ENCODE measurements at places on chromosomes 7 and 10.

DNA sequence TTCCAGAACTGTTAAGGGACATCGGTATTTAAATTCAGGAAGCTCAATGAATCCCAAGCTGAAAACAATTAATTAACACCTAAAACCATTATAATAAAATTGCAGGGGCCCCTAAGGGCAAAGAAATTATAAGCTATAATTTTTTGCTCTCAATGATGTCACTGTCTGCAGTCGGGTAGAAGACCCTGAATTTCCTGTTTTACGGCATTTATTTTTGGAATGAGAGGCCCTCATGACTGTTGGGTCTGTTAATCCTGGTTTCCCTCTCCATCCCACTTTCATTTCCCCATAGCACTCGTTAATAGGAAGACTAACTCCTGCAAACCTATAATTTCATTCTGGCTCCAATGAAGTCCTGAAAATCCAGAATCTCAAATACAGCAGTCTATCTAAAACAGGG is 25.8 kb upstream of the GPR37 start:
- DNase-seq: no peak

DNA sequence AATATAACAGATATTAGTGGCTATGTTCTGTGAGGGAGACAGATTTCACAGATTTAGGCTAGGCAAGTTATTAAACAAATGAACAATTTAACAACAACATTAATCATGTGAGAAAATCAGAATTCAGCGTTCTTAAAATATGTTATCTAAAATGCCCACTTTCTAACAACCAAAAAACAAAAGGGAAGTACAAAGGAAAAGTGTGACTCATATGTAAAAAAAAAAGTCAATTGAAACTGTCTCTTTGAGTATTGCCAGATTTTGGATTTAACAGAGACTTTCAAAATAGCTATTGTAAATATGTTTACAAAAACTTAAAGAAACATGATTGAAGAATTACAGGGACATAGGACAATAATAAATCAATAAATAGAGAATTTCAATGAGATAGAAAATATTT is 34.8 kb upstream of the ARHGAP22 start:
- DNase-seq: no peak

DNA sequence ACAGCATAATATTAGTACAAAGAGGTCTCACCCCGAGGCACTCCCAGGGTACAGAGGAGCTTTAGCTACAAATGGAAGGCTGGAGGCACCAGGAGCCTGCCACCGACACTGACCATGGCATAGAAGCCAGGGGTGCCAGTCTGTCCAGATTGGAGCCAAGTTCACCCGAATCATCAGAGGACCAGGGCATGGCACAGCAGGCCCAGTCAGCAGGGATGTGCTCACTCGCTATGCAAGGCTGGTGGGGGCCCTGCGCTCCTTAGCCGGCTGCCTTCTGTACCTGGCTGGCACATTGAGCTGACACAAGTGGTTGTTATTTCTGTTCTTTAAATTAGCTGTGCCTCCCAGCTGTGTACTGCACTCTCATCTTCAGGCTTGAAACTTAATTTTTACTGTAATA is 149.3 kb downstream of the TCERG1L start:
- no peak for DNase-seq

DNA sequence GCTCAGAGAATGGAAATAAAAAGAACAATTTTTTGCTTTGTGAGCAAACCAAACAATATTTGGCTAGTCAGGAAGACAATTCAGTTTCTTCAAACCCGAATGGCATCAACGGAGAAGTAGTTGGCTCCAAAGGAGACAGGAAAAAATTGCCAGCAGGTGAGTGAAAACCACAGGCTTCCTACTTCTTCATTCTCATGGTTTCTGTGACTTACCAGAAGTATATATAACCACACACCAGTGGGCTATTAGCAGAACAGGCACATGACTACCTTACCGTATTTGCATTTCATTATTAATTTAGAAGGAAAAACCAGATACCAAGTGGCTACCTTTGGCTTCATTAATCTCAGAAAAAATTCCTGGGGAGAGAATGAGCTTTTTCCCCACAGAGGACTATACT is 8.8 kb downstream of the TDRD1 start:
- DNase-seq: no peak

DNA sequence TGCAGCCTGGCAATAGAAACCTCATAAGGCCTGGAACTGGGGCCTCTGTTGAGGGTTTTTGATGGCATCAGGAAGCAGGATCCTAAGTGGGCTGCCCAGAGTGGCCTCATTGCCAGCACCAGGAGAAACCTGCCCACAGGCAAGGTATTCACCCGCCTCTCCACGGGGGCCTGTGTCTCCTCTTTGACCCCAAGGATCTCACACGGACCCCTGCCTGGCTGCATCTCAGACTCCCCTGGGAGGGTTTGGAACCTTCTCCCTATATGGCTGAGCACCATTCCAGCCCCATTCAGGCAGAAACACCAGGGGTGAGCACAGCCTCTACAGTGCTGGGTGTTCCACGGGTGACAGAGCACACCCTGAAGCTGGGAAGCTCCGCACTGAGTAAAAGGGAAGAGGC is 14.6 kb upstream of the C10orf71 start:
- no peak for DNase-seq

DNA sequence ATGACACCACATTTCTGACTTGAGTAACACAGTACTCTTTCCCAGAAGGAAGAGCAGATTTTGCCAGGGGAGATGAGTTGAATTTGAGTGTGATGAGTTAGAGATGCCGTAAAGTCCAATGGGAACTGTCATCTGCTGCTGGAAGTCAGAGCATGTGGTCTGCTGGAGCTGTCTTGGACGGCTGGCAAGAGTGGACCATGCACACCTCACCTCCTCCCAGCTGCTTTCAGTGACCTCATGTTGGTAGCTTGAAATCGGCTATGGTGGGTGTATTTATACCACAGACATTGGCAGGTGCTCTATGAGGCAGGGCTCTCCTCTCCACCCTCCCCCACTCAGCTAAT is 82.3 kb downstream of the COL13A1 start:
- no peak for DNase-seq

DNA sequence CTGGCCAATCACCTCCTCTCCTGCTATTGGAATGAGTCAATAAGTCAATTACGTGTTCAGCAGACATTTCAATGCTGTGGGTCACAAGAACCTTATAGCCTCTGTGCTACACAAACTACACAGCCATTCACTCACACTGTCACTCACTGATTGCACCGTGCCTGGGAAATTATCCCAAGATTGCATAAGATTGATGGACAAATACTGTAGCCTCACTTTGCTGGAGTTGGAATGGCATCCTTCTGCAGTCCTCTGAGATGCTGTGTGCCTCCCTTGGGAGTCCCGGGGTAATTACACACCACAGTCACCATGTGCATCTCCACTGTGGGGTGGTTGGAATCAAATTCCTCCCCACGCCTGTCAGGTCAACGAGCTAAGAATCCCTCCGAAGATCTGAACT is 358.7 kb upstream of the MGMT start:
- DNase-seq: no peak

GRCh38 chr7:29565224-29565630 is 1.6 kb downstream of the PRR15 start:
- no peak for DNase-seq

GRCh38 chr7:138895679-138896078 is 85.5 kb downstream of the KIAA1549 start:
- no peak for DNase-seq

- no peak for DNase-seq
Observed at GRCh38 chr7:157983502-157984422, 603.9 kb downstream of the PTPRN2 start.

DNA sequence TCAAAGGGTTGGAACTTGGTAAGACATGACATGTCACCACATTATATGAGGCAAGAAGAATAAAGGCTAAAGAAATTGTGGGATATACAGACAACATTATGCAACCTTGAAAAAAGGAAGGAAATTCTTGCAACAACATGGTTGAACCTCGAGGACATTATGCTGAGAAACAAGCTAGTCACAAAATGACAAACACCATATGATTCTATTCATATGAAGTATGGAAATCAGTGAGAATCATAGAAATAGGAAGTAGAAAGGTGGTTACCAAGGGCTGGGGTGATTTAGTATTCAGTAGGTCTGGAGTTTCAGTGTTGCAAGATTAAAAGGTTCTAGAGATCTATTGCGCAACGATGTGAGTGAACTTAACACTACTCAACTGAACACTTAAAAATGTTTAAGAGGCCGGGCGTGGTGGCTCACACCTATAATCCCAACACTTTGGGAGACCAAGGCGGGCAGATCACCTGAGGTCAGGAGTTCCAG is 126.9 kb upstream of the TBX20 start:
- no peak for DNase-seq

Data from activated T-cell treated with anti-CD3 and anti-CD28 coated beads, Interleukin-2, amount 50 U/mL, for 24 hours (primary cell).